CD4-positive, CD25-positive, alpha-beta regulatory T cell (primary cell): ENCODE measurements at places on chromosomes 1 and 21.

DNA sequence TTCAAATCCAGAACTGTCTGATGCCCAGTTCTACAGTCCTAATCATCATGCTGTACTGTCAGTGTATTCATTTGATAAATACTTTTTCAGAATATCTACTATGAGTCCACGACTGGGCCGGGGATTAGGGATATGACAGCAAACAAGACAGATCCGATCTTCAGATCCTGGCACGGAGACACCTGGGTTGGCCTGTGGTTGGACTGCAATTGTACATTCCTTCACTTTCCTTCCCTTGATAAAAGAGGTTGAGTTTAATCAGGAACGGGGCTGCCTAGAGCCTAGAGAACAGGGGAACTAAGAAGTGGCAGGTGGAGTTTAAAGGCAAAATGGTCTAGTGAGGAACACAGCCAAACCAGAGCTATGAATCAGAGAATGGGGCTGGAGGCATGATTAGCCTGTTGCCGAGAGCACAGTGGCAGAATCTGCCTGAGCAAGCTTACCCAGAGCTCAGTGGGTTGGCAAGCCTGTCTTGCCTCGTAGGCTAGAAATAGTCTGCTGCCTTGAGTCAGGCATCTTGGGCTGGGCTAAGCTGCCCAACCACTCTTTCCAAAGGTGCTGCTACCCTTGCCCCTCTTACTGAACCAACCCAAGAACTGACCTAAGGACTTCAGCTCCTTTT, 38.1 kb upstream of the PTCH2 start:
- DNase-seq, result no peak

- no peak for DNase-seq
Measured at GRCh38 chr21:27248814-27249213, 281.9 kb upstream of the ADAMTS5 start.

DNA sequence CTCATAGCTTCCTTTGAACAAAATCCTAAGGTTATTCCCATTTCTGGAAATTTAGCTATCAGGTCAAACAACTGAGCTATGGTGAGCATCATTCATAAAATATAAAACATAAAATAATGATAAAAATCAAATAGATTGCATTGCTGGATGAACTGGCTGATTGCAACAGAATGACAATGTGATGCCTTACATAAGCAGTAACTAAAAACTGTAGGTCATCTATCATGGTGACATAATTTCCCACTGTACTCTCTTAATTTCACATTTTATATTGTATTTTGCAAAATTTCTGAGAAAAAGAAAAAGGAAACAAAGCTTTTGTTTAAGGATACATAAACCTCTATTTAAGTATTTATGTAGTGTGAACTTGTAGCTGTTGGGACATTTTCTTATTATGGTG, 4.6 kb downstream of the PTGER3 start:
- no peak for DNase-seq

- no peak for DNase-seq
Measured at GRCh38 chr1:54816130-54816529, 15.0 kb upstream of the TTC22 start.

- no peak for DNase-seq
Measured at GRCh38 chr1:63701187-63701586, 72.6 kb upstream of the ROR1 start.

DNA sequence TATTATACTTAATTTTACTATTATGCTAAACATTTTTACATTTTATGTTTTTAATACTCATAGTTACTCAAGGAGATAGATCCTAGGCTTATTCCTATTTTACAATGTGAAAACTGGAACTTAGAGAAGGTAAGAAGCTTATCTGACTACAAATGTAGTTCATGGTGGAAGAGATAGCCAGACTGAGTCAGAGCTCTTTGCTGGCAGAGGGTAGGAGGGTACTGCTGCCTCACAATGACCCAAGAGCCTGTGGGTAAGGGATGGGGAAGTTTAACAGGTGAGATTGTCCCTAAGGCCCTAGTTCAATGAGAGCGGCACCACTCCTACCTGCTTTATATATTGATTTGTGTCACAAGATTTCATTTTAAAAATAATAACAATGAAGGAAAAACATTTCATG, 34.1 kb upstream of the NEK7 start:
- DNase-seq, result no peak

DNA sequence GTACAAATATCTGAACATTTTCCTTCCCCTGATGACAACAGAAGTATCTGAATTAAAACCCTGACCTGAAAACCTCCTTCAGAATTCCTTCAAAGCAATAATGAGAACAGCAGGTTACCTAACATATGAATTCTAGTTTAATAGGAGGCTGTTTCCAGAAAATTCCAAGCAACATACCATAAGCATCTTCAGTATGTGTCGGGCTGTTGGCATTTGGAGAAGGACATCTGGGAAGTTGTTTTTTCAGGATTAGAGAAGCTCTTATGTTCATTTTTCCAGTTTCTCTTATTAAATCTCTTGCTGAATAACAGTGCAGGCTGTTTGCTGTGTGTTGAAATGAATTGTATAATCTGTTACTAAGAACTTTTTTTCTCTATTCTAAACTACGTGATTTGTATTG, 101.5 kb downstream of the PLA2G4A start:
- no peak for DNase-seq

DNA sequence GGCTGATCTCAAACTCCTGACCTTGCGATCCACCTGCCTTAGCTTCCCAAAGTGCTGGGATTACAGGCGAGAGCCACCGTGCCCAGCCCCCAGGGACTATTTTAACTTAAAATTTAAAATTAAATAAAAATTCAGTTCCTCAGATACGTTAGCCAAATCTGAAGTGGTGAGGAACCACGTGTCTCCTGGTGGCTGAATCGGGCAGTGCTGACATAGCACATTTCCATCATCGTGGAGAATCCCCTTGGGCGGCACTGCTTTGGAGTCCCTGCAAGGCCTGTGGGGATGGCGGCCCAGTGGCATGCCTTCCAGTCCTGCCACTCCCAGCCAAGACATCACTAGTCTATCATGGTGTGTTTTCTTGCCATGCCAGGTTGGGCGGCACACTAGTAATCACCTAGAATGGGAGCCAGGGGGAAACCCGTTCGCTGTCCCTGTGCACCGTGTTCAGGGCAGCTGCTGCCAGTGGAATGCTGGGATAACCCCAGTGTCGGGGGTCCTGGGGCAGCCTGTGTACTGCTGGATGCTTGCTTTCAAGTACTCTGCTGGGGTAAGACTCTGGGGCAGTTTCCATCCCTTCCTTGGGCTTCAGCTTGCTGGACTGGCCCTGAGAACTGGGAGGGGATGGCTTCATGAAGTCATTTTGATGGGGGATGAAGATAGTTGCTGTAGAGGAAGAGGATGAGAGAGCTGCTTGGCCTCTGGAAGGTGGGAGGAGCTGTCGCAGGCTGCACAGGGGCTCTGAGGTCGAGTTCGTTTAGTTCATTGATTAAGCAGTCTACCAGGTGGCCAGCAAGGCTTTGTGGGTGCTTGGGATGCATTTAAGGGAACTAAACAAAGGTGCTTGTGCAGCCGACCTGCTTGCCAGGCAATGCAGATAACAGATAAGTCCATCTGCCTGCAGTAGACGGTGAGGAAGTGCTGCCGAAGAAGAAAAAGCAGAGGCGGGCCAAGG, 4.6 kb downstream of the ZBTB48 start:
- DNase-seq, result no peak

- DNase-seq, result no peak
Measured at GRCh38 chr21:25967181-25967900, 203.2 kb downstream of the APP start.

- no peak for DNase-seq
Measured at GRCh38 chr1:196193896-196194559, 414.2 kb downstream of the KCNT2 start.
